ENCODE measurements at places on chromosomes 11 and 22. TPM values are rescaled to one million over a fixed set of nuclear protein-coding genes. Genes with fewer than 3 reads are reported as not detected.

The APOA5 gene
- not detected for total RNA-seq

GRCh38 chr11:87421422-87421821 lies 383.7 kb downstream of the TMEM135 start:
- peak; percentile 68 for DNase-seq

DNA sequence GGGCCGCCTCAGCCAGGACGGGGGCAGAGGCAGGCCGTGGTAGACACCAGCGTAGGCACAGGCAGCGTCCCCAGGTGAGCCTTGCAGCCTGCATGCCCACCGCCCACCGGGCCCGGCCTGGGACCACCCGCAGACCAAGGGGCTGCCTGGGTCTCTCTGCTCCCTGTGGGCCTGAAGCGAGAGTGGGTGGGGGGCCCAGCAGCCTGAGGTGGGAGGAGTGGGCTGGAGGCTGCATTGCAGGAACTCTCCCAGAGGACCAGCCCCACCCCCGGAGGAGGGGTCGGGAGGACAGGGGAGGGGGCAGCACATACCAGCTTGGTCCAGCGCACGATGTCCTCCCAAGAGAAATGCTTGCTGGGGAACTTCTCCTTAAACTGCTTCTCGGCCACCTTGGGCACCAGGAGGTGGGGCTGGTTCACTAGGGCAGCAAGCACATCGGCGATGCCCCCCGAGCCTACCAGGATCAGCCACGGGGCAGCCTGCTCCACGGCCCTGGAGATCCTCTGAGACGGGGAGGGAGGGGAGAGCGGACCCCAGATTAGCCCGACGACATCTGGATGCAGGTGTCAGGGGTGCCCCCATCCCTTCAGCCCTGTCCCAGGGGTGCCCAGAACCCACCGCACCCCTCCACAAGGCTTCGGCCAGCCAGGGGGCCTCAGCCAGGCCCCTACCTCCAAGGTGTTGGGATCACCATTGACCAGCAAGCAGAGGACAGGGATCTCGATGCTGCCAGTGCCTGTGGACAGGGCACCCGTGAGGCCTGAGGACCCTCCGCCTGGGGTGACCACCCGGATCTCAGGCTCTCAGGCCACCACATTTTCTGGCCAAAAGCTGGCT lies 17.5 kb downstream of the TSSC4 start:
- no peak for DNase-seq

The PRG2 gene
- total RNA-seq: 3.1 TPM

- no peak for DNase-seq
Observed at GRCh38 chr11:70711911-70712185, 313.5 kb downstream of the CTTN start.

The SLC17A6 gene
- 7.0 TPM for total RNA-seq

The YPEL1 gene
- total RNA-seq: 9.6 TPM

DNA sequence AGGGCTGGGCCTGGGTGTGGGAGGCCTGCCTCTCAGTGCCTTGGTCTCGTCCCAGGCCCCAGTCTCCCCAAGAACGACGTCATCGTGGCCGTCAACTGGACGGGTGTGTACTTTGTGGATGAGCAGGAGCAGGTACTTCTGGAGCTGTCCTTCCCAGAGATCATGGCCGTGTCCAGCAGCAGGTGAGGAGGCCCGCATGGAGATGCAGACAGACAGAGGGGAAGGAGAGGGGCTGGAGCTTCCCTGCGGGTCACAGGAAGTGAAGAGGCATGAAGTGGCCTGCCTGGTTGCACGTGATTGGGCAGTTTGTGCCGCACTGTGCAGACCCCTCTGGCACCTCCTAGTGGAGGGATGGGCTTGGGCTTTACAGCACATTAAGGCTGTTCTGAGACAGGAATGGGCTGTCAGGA lies 70.4 kb downstream of the MYO7A start:
- DNase-seq: no peak

The CRYBB3 gene
- not detected for total RNA-seq

- DNase-seq: no peak
Observed at GRCh38 chr11:12674571-12674935, 332 bp downstream of the TEAD1 start.

- no peak for DNase-seq
Observed at GRCh38 chr11:35174666-35175065, 35.7 kb downstream of the CD44 start.

DNA sequence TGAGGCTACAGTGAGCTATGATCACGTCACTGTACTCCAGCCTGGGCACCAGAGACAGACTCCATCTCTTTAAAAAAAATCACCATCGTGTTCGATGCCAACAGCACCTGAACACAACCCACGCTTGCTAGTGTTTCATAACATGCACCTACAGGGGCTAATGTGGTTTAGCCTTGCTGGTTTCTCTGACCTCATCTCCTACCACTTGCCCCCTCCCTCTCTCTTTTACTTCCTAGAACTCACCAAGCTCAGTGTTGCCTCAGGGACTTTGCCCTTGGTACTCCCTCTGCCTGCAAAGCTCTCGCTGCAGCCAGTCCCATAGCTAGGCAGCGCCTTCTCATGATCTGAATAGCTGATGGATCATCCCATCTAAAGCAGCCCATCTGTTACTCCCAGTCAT lies 99.8 kb downstream of the FBXO7 start:
- no peak for DNase-seq

The C1QTNF5 gene
- 14.9 TPM for total RNA-seq

The NCAM1 gene
- 3.4 TPM for total RNA-seq

Data from umbilical cord (tissue), 2 donors.